Stimulated activated CD8-positive, alpha-beta memory T cell treated with anti-CD3 and anti-CD28 coated beads, Interleukin-7, amount 100 ng/mL, for 4 hours (primary cell): ENCODE measurements at places on chromosomes 6 and 20.

DNA sequence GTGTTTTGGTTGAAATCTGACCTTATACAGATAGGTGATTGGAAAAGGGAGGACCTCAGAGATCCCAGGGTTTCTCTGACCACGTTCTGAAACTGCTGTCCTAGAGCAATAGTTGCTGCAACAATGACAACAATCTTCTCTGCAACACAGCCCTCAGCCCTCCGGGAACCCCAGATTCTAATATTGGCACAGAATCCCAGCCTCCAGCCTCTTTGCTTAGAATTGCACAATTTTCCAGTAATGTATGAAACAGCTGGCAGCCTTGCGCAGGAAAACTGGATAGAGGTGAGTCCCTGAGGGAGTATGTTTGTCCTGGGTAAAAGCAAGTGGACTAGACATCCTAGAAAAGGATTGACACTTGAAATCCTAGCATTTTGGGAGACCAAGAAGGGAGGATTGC lies 30.4 kb upstream of the PNRC1 start:
- DNase-seq = no peak

- no peak for DNase-seq
Observed at GRCh38 chr6:47964969-47965368, 146.0 kb downstream of the PTCHD4 start.

- DNase-seq = no peak
Observed at GRCh38 chr6:69232911-69233448, 563.8 kb downstream of the LMBRD1 start.

DNA sequence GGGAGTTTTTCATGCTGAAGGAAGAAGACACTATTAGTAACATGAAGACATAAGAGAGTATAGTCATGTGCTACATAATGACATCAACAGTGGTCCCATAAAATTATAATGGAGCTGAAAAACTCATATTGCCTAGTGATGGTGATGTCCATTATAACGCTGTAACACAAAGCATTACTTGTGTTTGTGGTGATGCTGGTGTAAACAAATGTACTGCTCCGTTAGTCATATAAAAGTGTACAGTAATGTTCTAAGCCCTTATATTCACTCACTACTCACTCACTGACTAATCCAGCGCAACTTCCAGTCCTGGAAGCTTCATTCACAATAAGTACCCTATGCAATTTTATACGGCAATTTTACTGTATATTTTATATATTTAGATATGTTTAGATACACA lies 26.8 kb upstream of the ASF1A start:
- DNase-seq = no peak

GRCh38 chr6:134754013-134754690 lies 195.7 kb downstream of the ALDH8A1 start:
- no peak for DNase-seq

DNA sequence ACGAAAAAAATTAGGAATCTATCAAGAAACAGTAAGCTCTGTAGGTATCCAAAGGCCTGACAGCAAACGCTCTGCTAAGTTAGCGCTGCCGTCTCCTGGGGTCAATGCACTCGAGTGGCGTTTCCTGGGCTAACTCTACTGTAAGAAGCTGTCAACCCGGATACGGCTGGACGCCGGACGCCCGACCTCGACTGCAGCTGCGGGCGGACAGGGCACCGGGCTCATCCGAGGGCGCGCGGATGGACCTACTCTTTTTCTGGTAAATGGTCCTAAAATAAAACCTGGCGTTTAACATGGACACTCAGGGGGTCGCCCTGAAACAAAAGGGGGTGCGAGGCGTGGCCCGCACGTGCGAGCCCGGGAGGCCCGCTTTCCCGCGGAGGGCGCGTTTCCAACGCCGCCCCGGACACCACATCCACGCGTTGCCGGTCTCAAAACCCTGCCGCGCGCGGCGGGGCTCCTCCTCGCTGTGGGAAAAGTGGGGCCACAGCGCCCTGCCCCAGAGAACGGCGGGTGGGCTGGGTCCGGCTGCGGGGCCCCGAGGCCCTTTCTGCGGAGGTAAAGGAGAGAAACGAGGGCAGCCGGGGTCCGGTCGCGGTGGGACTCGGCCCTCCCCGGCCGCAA lies 537 bp downstream of the TCP1 start:
- peak; percentile 2 for DNase-seq

DNA sequence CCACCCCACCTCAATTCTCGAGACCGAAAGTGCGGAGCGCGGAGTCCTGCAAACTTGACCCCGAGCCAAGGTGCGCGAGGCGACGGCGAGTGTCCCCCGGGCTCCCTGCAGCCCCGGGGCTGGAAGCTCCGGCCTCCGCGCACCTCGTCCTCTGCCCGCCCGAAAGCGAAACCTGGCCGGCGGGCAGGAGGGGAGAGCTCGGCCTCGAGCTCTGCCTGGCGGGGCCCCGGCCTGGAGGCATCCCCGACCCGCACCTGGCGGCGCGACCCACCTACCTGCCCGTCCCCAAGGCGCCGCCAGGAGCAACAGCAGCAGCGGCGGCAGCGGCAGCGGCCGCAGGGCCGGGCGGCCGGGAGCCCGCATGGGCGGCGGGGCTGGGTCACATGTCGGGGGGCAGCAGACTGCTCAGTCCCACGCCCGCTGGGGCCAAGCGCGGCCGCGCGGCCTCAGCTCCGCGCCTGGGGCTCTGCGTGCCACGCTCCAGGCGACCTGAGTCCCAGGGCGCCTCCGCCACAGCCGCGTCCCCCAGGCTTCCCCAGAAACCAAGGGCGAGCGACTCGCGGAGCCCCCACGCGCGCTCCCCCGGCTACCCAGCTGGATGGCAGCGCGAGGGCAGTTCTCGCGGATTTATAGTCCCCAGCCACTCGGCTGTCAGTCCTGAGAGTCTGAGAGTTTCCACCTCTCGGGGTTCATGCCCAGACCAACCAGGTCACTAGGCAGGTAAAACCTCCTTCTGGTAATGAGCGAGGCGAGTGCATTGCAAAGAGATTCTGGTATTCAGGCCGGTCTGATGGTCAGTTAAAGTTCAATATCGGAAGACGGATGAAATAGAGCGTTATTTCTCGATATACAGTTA lies at the start of gene IL20RA:
IL20RA (minus strand) TSS at position 600 of the 856 bp plus-strand sequence; CDS start at position 363, 237 bp downstream.
- peak; percentile 1 for DNase-seq

GRCh38 chr6:4776493-4777393 lies 539 bp downstream of the CDYL start:
- no peak for DNase-seq

DNA sequence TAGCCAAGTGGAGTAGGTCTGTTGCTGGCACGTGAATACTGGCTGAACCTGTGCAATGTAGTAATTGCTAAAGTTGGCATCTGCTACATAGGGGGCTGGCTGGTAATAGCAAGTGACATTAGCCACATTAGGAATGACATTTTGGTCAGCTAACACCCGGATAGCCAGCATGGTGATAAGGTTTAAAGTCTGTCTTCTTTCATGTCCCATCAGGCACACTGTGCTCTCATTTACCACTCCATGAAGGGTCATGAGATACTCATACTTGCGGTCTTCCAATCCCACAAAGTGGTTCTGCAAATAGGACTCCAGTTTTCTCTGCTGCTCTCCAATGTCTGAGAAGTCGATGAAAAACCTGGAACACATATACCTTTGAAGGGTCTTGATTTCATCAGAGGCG lies 2.8 kb downstream of the TENT5A start:
- no peak for DNase-seq

GRCh38 chr6:2497922-2498623 lies 252.6 kb downstream of the MYLK4 start:
- DNase-seq = no peak

DNA sequence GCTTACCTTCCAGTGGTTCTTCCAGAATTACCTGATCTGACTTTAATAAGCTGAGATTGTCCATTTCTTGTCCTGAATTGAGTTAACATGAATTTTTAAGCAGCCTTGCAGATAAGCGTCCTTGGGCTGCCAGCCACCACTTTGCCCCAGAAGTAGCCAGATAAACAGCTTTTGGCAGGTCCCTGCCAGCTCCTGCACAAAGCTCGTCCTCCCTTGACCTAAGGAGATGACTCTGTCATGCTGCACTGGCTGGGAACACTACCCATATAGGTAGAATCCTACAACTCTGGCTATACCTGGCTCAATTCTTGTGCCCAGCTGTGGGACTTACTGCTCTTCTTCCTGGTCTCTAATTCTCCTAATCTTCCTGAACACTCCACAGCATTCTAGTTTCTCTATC lies 39.6 kb upstream of the AAR2 start:
- no peak for DNase-seq

- DNase-seq = no peak
Observed at GRCh38 chr20:5821627-5822215, 71.5 kb downstream of the SHLD1 start.

- no peak for DNase-seq
Observed at GRCh38 chr6:79544299-79544927, 7.2 kb upstream of the LCA5 start.

GRCh38 chr6:35312076-35312800 lies 14.6 kb downstream of the DEF6 start:
- DNase-seq = no peak
